ENCODE measurements at places on chromosomes 2 and 18.
A peak's percentile ranks its signal among the peaks of the same experiment; 100 is the strongest.

GRCh38 chr2:88265352-88266303, 95.5 kb downstream of the THNSL2 start:
- no peak for DNase-seq

DNA sequence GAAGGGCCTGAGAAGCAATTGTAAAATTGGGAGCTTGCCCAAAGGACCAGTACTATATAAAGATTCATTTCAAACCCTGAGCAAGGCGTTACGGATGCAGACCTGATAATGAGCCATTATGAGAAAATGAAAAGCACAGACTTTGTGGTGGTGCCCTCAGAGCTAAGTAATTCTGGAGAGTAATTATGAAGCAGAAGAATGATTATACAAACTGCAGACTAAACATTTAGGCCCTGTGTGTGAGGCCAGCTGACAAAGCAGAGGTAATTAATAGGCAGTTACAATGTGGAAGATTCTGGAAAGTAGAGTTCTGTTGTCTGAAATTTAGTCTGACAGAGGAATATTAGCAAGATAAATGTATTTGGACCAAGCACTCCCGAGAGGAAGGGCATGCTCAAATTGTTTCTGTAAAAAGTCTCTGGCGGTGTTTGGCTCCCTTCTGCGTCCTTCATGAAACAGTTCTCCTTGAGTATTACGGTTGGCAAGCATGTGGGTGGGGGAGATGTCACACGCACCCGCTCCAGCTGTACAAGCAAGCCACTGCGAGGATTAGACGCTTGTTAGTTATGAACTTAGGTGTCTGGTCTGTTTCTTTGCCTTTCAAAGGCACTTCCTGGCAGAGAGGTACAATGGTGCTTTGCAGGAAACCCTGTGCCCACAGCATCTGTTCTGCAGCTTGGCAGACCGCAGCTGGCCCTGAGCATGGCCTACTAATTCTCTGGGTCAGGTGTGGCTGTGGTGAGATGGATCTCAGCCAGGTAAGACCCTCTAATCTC, 45.5 kb downstream of the CDC42EP3 start:
- no peak for DNase-seq

DNA sequence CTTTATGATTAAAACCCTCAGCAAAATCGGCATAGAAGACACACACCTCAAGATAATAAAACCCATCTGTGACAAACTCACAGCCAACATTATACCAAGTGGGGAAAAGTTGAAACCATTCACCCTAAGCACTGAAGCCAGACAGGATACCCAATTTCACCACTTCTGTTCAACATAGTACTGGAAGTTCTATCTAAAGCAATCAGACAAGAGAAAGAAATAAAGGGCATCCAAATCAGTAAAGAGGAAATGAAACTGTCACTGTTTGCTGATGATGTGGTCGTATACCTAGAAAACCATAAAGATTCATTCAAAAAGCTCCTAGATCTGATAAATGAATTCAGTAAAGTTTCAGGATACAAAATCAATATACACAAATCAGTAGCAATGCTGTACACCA, 16.4 kb upstream of the RPRD1A start:
- DNase-seq: no peak

DNA sequence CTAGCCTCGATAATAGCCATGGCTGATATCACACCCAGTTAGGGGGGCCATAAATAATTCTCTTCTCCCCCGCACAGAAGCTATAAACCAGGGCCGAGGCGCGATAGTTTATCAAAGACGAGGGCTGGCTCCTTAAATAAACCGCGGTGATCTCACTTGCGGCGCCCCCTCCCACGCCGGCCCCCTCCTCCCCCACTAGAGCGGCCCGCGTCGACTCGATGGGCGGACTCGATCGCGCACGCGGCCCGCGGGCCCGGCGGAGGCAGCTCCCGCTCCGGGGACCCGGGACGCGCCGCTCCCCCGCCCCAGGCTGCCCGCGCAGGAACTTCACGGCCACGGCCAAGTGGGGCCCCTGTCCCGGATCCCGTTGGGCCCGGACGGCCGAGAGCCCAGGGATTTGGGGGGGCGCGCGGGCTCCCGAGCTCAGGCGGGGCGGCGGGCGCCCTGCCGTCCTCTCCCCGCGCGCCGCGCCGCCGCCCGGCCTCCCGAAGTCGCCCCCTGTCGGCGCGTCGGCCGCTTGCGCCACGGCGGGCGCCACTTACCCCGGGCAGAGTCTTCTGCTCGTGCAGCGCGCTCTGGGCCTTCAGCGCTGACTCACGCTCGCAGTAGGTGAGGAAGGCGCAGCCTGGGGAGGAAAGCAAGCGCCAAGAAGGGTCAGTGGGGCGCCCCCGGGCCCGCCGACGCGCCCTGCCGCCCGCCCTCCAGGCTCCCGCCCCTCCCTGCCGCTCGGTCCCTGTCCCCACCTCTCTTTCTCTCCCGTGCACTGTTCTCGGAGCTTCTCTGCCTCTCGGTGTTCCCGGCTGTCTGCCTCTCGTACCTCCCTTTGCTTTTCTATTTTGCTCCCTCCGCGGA, 80.4 kb downstream of the CELF4 start:
- DNase-seq: no peak

DNA sequence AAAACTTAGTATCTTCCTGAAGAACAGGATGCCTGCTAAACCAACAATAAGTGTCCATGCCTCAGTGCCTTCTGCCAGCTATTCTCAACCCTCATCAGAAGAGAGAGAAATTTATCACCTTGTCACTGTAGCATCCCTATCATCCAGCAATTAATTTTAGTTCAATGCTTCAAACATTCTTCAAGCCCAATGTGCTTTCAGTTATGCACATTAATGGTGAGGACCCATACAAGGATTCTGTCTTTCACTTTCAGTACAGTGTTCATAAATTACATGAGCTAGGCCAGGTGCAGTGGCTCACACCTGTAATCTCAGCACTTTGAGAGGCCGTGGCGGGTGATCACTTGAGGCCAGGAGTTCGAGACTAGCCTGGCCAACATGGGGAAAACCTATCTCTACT, 47.0 kb upstream of the MSH6 start:
- DNase-seq: no peak

DNA sequence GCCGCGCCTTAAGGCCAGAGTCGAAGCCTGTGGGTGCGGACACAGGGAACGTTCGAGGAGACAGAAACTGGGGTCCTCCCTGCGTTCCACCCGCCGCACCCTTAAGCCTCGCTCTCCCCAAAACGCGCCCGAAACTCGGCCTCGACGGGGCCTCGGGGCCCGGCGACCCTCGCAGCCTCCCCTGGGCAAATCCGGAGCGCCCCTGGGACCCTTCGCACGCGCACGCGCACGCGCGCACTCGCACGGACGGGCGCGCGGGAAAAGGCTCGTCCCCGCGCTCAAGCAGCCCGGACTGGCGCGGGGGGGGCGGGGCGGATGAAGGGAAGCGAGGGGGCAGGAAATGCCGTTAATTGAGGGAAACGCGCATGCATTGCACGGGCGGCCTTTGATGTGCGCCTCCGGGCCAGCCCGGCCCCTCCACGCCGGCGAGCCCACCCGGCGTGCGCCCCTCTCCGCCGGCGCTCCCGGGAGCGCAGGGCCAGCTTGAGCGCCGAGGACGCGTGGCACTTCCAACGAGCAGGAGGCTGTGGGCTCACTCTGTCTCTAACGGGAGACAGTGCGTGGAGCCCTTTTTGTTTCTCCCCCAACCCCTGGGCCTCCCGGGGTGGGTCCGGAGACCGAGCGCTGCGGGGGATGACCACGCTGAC, 5.4 kb upstream of the SALL3 start:
- no peak for DNase-seq

DNA sequence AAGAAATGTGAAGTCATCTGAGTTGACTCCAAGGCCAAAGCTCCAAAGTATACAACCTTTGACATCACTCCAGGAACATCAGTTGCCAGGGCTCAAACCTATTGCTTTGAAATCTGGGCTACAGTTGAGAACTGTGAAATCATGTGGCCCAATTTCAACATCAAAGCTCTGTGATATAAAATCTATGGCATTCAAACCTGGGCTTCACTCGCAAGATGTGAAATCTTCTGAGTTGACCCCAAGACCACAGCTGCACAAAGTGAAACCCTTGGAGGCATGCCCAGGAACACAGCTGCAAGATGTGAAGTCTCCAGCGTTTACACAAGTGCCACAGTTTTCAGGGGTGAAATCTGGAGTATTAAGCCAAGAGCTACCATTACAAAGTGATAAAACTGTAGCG, 9.4 kb upstream of the ZNF512 start:
- DNase-seq: no peak

- no peak for DNase-seq
These were observed 43.4 kb downstream of the MYL12B start for GRCh38 chr18:3305354-3305762.

GRCh38 chr18:3675994-3676393, 226.0 kb downstream of the TGIF1 start:
- DNase-seq: no peak

DNA sequence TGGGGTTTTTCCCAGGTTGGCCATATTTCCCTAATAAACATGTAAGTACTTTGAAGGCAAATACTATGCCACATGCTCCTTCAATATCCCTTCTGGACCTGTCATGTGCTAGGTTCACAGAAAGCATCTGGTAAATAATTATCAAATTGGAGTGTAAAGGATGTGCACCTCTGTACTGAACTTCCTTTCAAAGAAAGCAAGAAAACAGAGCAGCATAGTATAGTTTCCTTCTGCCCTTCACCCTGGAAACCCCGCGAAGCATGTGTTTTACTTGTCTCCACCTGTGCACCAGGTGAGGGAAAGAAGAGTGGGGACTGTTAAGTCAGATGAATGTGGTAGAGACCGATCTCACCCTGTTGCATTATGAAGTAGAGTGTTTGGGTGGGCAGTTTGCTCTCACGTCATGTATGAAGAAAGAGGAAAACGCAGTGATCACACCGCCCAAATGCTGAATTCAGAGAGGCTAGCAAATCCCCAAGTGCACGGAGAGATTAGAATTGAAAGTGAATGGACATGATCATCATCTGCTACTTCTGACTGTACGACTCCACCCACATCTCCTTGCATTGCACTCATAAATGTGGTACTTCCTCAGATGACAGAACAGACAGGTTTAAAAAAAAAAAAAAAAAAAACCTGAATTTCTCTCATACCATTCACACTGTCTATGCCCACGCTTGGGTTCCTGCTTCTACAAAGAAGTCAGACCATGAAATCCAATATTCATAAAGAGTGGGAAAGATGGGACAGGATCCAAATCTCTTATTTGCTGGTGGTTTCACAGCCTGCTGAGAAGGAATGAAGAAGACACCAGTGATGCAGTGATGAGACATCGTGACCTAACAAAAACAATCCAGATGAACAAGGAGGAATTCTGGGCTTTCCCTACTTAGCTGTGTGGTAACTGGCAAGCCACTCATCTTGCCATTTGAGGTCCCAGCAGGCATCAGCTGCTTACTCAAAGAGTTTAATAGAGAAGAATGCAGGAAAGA, 448.6 kb downstream of the BCL11A start:
- no peak for DNase-seq

- DNase-seq: no peak
These were observed 32.2 kb downstream of the MAPRE2 start for GRCh38 chr18:35073186-35074105.

DNA sequence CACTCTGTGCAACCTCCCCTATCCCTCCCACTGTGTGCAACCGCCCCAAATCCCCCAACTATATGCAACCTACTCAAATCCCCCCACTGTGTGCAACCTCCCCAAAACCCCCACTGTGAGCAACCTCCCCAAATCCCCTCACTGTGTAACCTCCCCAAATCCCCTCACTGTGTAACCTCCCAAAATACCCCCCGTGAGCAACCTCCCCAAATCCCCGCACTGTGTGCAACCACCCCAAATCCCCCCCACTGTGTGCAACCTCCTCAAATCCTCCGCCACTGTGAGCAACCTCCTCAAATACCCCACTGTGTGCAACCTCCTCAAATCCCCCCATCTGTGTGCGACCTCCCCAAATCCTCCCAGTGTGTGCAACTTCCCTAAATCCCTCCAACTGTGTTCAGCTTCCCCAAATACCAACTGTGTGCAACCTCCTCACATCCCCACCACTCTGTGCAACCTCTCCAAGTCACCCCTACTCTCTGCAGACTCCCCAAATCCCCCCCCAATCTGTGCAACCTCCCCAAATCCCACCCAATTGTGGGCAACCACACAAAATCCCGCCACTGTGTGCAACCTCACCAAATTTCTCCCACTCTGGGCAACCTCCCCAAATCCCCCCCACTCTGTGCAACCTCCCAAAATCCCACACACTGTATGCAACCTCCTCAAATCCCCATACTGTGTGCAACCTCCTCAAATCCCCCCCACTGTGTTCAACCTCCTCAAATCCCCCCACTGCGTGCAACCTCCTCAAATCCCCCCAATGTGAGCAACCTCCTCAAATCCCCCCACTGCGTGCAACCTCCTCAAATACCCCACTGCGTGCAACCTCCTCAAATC, 114.1 kb downstream of the TPO start:
- no peak for DNase-seq

- DNase-seq: peak; percentile 25
These were observed 681.3 kb downstream of the ADCYAP1 start for GRCh38 chr18:1585881-1586488.

GRCh38 chr2:10909050-10909995, 2.4 kb upstream of the KCNF1 start:
- DNase-seq: no peak

All from cerebellar cortex (tissue), 1 donor.